T-helper 22 cell (primary cell): ENCODE measurements at places on chromosomes 1 and 21.

- peak; percentile 24 for DNase-seq
Measured at GRCh38 chr1:46613661-46614603, 2.7 kb downstream of the MOB3C start.

- DNase-seq: no peak
Measured at GRCh38 chr1:92480200-92480812, 6.4 kb downstream of the GFI1 start.

- DNase-seq: no peak
Measured at GRCh38 chr1:183245357-183245756, 59.3 kb downstream of the LAMC2 start.

DNA sequence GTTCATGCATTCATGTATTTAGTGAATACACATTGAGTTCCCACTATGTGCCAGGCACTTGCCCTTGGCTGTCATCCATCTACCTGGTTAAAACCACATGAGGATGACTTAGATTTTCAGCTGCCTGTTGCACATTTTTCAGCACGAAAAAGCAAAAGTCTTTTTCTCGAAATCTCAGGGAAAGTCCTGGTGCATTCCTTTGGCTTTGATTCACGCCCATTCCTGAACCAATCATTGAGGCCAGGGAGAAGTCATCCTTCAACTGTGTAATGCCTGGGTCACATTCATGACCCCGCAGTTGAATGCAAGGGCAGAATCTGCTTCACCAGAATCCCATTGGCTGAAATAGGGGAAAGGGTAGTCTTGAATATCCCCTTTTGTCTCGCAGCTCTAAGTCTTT, 84.4 kb downstream of the RNF220 start:
- no peak for DNase-seq

DNA sequence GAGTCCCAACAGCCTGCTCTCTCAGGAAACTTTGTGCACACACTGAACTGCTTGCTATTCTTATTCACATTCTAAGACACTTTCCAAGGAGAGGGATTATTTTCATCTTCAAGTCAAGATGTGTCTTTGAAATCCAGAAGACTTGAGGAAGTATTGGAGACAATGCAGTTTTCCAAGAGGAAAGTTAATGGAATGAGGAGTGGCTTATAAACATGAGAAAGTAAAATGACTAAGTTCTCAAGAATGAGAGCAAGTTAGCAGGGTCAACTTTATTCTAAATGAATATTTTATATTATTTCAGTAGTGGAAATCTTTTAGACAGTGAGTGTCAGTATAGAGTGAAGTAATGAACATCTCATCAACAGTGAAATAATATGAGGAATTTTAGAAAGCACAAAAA, 1239.3 kb downstream of the MRPL39 start:
- no peak for DNase-seq

DNA sequence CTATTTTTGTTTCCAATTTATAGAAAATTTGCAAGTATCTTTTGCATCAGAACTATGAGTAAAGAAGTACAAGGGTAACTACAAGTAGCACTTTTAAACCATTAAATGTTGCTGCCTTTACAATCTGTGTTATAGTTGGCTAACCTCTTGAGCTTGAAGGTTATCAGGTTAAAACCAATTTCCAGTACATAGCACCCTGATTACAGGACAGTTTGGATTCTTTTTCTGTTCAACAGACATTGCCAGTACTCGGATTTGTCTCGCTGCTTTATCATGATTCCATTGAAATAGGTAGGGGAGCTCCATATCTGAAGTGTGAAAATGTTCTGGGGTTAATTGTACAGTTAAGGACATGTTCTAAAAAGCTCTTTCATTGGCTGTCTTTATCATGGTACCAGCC, 40.0 kb downstream of the MIA3 start:
- no peak for DNase-seq

DNA sequence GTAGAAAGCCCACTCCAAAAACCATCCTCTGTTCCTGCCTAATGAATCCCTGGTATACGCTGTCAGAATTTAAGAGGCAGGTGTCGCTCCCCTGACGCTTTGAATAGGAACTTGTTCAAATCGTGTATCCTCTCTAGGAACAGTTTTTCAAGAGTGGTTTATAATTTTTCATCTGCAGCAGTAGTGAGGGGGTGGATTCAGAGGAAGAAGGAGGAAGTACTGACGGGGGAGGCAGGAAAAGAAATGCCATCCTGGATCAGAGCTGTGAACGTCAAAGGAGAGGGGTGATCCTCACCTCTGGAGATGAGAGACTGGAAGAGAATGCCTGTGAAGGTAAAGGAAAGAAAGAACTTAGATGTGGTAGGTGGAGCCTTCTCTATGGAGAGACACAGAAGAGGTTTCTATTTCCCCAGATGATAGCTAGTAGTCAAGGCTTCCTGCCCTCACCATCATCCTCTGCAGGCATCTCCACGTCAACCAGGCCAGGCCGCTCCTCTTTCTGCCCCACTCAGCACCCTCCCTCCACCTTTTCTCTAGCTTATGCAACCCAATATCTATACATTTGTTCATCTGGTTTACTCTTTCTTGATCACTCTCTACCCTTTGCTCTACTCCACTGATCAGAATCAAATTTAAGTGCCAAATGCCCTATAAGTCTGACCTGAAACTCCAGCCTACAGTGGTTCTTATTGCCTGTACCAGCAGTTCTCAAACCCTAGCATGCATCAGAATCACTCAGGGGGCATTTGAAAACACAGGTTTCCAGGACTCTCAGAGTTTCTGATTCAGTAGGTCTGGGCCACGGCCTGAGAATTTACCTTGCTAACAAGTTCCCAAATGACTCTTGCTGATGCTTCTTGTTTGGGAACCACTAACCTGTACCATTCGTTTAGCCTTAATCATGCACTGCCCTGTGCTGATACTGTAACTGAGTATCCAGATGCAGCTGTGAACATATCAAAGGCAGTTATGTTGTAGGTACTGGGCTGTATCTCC, 13.1 kb upstream of the BCL9 start:
- no peak for DNase-seq

- DNase-seq: no peak
Measured at GRCh38 chr1:78383923-78384322, 106.9 kb upstream of the PTGFR start.

DNA sequence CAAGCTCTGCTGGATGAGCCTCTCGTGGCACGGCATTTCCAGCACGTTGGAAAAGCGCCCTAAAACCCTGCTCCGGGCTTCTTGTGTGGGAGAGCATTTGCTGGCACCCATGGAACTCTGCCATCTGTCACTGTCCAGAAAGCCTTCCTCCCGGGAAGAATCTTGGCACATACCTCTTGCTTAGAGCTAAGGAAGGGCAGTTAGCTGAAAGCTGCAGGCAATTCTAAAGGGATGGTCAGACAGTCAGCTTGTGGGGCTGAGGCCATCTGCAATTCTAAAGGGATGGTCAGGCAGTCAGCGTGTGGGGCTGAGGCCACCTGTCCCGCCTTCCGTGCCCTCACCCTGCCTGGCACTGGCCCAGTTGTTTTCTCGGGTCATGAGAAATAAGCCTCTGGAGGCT, 139.0 kb upstream of the TMEM51 start:
- DNase-seq: no peak

DNA sequence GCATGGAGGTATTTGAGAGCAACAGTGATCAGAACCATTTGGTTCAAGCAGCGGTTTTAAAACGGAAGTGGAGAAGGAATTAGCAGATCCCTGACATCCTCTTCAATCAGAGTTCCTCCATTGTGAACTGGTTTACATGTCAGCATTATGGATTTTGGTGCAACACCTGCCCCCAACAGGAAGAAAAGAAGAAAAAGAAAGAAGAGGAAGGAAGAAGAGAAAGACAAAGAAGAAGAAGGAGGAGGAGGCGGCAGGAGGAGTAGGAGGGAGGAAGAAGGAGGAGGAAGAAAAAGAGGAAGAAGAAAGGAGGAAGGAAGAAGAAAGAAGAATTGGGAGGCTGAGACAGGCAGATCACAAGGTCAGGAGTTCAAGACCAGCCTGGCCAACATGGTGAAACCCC, 17.4 kb downstream of the NDUFS5 start:
- DNase-seq: no peak

DNA sequence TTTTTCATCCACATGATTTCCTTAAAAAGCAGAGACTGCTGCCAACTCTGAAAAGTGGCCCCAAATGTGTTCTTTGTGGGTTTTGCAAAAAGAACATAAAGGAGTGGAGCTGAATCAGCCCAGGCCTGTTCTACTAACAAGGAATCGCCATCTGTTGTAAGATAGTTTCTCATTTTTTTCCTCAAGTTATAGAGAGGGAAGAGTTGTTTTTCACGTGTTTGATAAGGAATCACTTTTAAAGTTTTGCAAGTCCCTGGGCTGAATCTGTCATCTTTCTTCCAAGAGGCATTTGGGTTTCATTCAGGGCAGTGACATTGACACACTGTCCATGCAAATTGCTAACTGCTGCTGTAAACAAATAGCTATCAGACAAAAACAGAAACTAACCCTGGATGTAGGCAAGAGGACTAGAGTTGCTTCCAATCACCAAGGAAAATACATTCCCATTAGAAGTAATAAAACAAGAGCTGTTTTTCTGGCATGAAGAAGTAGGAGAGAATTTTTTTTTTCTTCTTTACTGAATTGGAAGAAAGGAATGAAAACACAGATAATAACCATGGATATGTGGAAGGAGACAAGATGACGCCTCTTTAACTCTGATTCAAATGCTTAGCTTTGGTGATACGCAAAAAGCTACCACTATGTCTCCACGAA, 58.8 kb upstream of the TBX15 start:
- no peak for DNase-seq

GRCh38 chr1:210648588-210649269, 320.0 kb downstream of the HHAT start:
- no peak for DNase-seq
